ENCODE measurements at places on chromosomes 6 and 20. TPM values are rescaled to one million over a fixed set of nuclear protein-coding genes. Genes with fewer than 3 reads are reported as not detected.
A peak's percentile ranks its signal among the peaks of the same experiment; 100 is the strongest.

The VGLL2 gene
- total RNA-seq, result not detected

The PRL gene
- total RNA-seq, result not detected

The SYCP2 gene
- total RNA-seq, result 5.9 TPM

The LINC00237 gene
- not detected for total RNA-seq

The APOM gene
- 2.8 TPM for total RNA-seq

The ENPP1 gene
- 0.45 TPM for total RNA-seq

The SIM1 gene
- total RNA-seq, result not detected

The ADGRF5 gene
- not detected for total RNA-seq

- DNase-seq, result no peak
Measured at GRCh38 chr20:62487561-62488354, 12.0 kb upstream of the GATA5 start.

- DNase-seq, result no peak
Measured at GRCh38 chr20:50435397-50436051, 74.7 kb upstream of the PTPN1 start.

DNA sequence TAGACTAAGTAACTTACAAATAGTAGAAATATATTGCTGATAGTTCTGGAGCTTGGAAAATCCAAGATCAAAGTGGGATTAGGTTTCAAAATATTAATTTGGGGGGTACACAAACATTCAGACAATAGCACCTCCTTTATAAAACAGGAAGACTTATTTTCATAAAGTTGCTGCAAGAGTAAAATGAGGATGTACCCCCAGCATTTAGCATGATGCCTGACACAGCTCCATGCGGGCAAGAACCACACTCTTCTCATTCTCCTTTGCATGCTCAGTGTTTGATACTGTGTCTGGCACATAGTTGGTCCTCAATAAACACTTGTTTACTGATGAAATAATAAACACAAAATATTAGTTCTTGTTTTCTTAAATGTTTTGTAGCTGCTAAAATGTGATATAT lies 332.9 kb downstream of the TFAP2A start:
- DNase-seq, result no peak

GRCh38 chr6:144690133-144690532 lies 405.0 kb downstream of the UTRN start:
- no peak for DNase-seq

DNA sequence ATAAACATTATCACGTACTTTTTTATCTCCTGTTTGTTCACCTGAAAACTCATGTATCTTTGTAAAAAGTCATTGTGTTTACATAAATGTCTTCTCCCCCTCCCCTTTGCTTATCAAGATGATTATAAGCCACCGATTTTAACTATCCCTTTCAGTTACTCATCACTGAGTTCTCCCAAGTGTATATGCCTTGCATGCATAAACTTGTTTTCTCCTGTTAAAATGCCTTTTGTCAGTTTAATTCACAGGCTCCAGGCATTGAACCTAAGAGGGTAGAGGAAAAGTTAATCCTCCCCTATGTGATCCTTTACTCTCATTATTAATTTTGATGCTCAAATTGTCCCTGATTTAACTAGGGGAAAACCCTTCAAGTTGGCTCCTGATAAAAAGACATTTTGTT lies 24.2 kb downstream of the ANKEF1 start:
- no peak for DNase-seq

DNA sequence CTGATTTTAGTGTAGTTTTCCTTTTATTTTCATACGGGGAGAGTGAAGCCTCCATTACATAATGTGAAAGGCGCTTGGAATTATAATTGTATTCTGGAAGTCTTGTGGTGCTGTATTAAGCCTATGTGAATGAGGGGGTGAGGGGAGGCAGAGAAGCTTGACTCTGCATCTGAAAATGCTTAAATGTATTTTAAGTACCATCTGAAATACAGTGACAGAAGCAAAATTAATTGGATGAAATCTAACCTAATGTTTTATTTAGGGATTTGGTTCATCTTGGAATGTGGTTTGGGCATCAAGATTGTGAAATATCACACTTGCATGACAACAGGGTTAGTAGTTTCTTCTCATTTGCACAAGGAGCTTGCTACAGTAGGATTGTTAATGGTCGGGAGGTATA lies 41.2 kb downstream of the TMEM200A start:
- no peak for DNase-seq

DNA sequence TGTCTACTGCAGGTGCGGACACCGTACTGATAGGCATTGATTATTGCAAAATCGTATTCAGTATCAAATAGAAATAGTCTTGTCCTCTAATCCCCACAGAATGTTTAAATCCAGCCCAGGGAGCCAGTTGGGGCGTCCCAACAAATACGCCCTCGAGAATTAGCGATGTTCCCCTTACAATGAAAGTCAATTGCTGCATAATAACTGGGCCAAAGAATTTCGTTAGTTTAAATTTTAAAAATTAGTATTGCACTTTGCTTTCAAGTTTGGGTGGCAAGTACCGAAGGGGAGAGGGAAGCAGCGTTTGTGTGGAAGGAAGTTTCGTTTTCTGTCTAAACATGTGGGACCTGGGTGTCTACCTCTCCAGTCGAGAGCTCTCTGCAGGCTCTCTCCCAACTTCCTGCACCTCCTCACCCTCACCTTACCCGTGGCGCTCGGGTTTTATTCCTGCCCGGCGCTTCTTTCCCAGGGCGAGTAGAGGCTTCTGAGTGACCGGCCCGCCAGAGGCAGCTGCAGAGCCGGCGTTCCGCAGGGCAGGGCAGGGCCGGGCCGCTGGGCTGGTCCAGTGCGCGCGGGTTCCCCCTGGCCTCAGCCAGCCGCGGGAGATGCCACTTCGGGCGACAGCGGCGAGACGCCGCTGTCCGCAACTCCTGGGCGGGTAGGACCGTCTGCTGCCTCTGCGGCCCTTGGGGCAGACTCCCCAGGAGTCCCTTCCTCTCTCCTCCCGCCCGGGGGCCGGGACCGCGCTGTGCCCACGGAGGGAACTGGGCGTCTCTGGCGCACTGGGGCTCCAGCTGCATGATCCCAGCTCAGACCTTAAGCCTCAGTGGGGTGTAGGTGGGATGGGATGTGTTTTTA lies 862 bp upstream of the TFAP2C start:
- DNase-seq, result no peak

DNA sequence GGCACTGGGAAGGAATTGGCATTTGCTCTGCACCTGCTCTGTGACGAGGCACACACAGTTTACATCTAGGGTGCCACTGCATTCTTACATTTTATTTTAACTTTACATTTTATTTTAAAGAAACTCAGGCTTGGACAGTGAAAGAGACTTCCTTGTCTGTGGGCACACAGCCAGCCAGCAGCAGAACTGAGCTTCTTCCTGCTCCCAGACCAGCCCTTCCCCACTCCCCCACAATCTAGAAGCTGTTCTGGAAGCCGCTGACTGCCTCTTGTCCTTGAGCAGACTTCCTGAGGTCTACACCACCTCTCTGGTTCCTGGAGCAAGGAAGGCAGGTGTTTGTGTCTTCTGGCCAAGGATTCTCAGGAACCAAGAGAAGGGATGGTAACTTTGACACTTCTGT lies 27.9 kb upstream of the CD93 start:
- no peak for DNase-seq

DNA sequence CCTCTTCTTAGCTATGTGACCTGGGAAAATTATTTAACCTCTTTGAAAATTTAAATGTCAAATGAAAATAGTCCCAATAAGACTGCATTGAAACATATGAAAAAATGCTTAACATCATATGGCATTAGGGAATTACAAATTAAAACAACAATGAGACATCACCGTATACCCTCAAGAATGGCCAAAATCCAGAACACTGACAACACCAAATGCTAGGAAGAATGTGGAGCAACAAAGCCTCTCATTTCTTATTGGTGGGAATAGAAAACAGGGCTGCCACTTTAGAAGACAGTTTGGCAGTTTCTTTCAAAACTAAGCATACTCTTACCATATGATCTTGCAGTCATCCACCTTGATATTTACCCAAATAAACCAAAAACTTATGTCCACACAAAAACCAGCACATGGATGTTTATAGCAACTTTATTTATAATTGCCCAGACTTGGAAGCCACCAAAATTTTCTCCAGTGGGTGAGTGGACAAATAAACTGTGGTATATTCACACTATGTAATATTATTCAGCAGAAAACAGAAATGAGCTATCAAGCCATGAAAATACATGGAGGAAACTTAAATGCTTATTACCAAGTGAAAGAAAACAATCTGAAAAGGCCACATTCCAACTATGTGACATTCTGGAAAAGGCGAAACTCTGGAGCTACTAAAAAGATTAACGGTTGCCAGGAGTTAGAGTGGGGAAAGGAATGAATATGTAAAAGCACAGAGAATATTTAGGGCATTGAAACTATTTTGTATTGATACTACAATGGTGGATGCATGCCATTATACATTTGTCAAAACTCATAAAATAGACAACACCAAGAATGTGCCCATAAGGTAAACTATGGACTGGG lies 459.9 kb downstream of the GRIK2 start:
- DNase-seq, result no peak

DNA sequence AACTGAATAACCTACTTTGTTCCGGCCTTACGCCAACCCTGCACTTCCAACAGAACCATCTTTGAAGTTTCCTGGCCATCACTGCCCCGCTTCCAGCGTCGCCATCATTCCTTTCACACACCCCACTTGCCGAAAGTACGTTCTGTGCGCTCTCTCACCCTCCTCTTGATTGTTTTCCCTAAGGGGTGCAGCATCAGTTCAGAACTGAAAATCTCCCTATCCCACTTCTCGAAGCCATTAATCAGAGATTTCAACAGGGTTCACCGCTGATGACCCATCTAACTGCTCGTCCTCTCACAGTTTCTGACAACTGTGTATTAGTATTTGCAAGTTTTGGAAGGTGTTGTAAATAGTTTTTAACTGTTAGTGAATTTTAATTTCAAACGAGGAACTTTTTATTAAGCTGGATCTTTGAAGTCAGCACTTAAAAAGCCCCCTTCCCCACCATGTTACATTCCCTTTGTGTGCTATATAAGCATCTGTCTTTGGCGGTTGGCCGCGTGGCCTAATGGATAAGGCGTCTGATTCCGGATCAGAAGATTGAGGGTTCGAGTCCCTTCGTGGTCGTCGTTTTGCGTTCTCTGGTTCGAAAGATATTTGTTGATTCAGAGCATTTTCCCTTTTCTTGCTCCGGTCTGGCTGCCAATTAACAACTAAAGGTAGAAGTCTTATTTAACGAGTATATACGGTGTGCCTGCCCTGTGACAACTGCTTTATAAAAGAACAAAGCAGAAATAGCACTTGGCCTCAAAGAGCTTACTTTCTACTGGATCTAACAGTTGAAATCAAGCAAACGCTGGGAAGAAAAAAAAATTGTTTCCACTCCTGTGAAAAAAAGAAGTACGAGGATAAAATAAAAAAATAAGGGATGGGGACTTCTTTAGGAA lies 42.6 kb downstream of the TRIM27 start:
- DNase-seq, result peak; percentile 60

- DNase-seq, result no peak
Measured at GRCh38 chr20:60261333-60261732, 303.1 kb downstream of the CDH26 start.

DNA sequence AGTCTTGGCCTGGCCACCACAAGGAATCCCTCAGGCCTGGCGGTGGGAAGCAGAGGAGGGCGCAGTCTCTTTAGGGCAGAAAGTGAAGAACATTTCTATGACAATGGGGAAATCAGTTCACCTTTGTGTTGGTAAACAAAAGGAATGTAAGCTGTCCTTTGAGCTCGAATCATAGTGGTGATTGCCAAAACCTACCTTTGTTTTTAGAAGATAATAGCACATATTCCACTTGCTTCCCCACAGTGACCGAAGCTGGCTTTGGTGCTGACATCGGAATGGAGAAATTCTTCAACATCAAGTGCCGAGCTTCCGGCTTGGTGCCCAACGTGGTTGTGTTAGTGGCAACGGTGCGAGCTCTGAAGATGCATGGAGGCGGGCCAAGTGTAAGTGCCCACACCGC lies 144.1 kb downstream of the MTHFD1L start:
- no peak for DNase-seq

DNA sequence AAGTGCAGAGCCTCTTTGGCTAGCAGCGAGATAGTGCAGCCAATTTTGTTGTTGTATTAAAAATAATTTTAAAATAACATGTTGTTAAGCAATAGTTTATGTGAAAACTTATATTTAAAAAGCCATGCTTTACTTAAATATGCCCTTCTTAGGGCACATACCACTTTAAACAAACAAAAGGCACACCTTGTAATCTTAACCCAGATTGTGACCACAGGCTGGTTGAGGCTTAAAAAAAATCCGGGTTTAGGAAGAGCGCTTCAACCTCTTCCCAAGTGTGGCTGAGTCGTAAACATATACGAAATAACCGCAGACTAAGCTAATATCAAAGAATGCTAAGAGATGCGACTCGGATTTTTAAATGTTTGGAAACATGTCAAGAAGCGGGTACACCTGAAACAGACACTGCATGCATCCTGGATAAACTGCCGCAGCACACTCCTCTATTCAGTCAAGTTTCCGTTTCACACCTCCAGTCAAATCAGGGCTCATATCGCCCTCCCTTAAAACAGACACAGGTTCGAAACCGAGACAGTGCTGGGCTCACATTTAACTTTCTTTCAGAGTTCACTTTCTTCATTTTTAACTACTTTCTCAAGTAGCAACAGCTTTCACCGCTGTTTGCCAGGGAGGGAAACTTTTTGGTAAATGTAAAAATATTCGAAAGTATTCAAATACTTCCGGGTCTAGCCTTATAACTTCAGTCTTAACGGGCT lies 1.5 kb downstream of the DEK start:
- peak; percentile 73 for DNase-seq

GRCh38 chr6:149056777-149057463 lies 260.6 kb upstream of the TAB2 start:
- DNase-seq, result no peak
